ENCODE measurements at places on chromosomes 7 and 10.
A peak's percentile ranks its signal among the peaks of the same experiment; 100 is the strongest.

DNA sequence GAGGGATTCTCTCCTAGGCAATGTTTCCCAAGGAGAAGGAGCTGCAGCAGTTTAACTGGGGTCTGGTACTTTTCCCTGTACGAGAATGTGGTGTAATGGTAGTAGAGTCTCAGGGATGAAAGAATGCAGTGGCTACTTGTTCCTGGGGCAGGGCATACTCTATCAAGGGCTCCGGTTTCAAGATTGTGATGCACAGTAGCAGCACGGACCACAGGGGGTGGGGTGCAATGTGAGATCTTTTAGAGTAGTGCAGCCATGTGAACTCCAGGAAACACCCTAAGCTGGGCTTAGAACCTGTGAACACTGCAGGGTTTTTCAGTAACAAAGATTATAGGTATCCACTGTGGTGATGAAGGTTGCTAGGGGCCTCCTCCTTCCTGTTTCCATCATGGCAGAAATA lies 903.9 kb downstream of the NRG3 start:
- no peak for DNase-seq

DNA sequence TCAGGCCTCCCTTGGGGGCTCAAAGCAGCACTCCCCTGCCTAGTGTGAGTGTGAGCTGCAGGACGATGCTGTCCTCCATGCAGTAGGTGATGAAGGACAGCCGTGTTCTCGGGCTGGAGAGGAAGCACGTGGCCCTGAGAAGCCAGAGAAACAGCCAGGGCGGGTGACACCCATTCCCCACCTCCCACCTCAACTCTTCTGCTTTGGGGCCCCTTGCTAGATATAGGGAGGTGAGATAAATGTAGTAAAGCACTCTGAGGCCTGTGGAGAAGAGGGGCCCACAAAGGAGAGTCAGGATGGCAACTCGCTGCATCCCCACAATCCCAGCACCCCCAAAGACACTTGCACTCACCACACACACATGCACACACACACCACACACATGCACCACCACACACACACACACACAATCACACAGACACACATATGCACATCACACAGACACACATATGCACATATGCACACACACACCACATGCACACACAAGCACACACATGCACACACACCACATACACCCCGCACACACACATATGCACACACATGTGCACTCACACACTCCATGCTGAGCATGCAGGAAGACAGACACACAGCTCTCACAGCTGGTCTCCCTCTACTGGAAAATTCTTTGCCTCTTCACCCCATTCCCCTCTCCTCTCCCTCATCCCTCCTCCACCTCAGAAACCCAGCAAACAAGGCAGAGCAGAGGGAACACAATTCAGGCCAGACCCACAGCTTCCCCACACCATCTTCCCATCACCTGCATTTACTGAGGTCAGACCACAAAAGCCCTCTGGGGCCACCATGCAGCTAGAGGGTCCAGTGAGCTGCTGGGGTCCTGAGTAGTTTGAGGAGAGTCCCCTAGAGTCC lies 30.5 kb downstream of the ANXA8 start:
- no peak for DNase-seq

DNA sequence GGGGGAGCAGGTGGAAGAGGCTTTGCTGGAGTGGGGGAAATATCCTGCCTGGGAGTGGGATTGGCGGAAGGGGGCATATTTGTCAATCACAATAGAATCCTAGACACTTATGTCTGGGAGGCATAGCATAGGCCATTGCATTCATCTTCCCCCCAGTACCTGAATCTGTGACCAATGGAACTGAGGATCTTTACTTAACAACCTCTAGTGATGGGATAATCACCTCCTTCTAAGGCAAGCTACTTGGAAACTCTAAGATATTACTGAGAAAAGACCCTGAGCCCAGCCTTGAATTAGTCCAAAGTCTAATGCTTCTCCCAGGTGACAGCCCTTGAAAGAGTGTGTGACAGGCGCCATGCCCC lies 90.7 kb downstream of the NPSR1 start:
- DNase-seq: no peak

DNA sequence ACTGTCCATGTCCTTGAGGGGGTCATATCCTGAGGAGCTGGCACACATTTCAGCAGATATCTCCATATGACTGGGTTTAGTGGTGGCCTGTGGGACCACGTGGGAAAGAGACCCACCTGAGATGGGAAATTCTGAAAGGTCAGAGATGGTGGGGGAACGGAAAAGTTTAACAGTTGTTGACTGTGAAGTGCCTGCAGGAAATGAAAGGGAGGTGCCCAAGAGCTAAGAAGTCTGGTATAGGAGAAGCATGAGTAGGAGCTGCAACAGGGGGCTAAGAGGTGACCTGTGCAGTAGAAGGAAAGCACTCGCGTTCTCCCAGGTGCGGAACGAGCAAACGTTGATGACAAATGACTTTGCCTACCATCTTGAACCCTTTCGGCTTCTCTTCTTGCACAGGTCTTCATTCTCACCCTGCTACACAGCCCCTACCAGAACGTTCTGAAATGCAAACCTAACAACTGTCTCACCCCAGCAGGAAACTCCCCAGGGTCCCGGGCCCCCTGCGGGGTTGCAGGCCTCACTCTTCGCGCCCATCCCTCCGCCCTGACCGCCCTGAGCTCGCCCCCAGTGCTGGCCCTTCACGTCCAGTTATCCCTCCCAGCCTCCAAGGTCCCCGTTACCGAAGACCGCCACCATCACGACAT lies 9.8 kb upstream of the FXYD4 start:
- peak; percentile 6 for DNase-seq

DNA sequence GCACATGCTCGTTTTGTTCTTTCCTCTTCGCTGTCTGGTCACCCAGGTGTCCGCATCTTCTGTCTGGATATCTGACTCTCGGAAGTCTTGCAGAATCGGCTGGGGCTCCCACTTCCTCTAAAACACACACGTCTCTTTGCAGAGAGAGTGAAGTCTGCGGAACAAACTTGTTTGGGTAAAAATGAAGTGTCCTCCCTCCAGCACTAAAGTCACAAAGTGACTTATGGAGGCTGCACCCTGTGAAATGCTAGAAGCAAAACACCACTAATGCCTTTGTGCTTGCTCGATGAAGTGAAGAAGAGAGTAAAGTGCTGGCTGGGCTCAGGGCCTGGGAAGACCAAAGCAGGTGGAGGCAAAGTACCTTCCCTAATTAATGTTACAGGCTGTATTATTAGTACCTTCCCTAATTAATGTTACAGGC lies 71.4 kb downstream of the FGFR2 start:
- no peak for DNase-seq
